Stimulated activated CD4-positive, alpha-beta T cell treated with anti-CD3 and anti-CD28 coated beads, Interleukin-15, amount 100 ng/mL, for 48 hours (primary cell): ENCODE measurements at places on chromosomes 6 and 20.

- DNase-seq, result no peak
Observed at GRCh38 chr6:25550631-25551030, 101.4 kb upstream of the SCGN start.

DNA sequence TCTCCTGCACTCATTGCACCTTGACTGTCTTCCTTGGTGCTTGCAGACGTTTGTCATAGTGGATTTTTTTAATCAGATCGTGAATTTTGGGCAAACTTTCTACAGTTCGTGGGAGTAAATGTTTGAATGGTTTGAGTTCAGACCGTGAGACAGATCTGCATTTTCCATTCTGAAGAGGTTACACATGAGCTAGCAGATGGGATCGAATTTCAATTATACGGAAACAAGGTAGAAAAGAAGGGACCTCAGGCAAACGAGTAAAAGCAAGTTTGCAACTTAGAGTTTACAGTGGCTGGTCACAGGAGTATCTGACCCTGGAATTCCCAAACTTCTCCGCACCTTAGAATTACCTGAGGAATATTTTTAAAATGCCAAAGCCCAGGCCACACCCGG lies 17.2 kb upstream of the NCR2 start:
- DNase-seq, result no peak

GRCh38 chr6:125926711-125927110 lies 29.9 kb upstream of the HINT3 start:
- DNase-seq, result no peak

DNA sequence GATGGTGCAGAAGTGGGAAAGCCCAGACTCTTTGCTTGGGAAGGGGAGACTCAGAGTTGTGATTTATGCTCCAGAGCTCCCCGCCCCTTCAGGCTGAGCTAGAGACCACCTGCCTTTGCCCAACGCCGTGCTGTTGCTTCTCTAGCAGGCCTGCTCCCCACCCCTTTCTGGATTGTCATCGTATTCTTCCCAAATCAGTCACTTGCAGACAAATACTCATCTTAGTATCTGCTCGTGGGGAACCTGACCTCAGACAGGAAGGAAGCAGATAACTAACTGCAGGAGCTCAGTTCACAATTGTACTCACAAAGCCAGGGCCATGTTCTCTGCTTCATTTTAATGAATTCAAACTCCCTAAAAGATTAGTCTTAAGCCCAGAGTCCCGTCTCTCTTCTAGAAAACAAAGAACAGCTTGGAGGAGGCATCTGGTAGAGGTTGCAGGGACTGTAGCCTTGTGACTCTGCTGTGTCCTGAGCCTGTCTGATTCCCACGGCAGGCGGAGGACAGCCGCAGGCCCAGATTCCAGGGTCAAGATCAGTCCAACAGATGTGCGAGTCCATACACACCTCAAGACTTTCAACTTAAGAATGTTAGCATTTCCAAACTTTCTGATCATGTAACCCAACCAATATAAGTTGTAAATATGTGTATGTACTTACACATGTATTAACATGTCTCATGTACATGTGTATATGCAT lies 57.2 kb upstream of the GGTLC1 start:
- no peak for DNase-seq

DNA sequence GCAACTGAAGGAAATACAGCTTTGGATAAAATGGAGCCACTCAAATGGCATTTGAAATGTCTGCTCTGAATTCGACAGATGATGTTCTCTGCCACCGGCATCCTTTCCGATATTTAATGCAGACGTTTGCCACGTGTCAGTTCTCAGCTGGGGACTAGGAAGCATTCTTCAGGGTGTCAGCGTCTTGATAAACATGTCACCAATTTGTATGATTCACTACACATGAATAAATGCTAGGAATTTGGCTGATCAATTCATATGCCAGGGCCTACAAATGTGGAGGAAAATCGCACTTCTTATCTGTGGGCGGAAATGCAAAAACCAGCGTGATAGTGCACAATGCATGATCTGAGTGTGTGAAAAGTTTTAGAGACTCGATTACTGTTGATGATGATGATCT lies 169.5 kb downstream of the SLC24A3 start:
- no peak for DNase-seq

- DNase-seq, result no peak
Observed at GRCh38 chr20:41178495-41178894, 41.2 kb downstream of the PLCG1 start.

- DNase-seq, result no peak
Observed at GRCh38 chr6:19972221-19972620, 135.1 kb downstream of the ID4 start.

DNA sequence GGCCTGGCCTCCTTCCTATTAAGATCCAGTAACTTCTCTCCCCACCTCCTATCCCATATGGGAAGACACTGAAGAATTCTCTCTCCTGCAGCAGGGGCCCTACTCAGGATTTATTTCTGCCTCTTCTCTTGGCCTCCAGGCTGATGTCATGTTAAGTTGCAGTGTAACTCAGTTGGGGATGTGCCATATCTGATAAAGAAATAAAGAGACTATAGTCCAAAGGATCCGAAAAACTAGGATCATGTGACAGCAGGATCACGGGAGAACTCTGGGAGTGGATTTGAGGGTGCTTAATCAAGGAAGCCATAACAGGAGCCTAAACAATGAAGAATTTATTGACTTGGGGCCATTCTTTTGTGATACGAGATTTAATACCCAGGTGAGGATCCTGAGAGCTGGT lies 38.5 kb upstream of the TGM6 start:
- no peak for DNase-seq

- DNase-seq, result peak; percentile 58
Observed at GRCh38 chr6:111843347-111844147, 29.7 kb downstream of the FYN start.

GRCh38 chr6:146028252-146028795 lies 538 bp upstream of the GRM1 start:
- no peak for DNase-seq

DNA sequence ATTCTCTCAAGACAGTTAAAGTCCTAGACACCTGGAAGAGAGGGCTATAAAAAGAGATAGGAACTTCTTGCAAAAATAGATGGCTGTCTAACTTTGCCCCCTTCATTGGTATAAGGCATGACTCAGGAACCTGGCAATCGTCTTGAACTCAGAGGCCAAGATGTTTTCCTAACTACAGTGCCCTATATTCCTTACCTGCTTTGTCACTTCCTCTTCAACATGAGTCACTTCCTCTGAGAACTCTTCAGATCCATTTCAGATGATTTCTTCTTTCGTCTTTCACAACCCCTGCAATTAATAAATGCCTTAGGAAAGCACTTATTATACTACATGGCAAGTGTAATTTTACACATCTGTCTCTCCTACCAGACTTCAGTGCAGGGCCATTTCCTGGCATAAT lies 83.5 kb downstream of the HAO1 start:
- no peak for DNase-seq

DNA sequence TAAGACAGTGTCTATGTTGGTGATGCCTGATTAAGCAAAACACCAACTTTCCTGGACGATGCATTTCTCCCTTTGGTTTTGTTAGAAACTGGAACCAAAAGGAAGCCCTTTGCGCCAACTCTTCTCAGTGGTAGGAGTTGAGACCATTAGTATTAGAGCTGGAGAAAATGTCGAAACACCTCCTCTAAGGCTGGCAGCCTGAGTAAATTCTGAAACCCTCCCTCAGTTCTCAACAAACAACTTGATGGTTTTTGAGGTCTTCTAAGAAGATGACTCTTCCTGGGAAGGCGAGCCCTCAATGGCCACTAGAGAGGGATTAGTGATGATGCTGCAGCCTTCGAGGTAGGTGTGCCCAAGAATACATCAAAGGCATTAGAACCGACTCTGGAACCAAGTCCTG lies 78.4 kb upstream of the CCN6 start:
- DNase-seq, result no peak

- DNase-seq, result no peak
Observed at GRCh38 chr6:133198725-133199124, 42.4 kb upstream of the EYA4 start.

DNA sequence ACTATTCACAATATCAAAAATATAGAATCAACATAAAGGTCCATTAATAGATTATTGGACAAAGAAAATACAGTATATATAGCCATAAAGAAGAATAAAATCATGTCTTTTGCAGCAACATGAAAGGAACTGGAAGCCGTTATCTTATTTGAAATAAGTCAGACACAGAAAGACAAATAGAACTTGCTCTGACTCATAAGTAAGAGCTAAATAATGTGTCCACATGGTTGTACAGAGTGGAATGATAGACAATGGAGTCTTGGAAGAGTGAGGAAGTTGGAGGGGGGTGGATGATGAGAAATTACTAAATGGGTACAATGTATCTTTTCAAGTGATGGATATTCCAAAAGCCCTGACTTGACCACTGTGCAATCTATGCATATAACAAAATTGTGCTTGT lies 613.5 kb downstream of the PHF3 start:
- DNase-seq, result no peak

GRCh38 chr20:5834436-5835005 lies 84.3 kb downstream of the SHLD1 start:
- DNase-seq, result no peak

GRCh38 chr20:3521852-3522740 lies 51.3 kb downstream of the ATRN start:
- DNase-seq, result no peak

DNA sequence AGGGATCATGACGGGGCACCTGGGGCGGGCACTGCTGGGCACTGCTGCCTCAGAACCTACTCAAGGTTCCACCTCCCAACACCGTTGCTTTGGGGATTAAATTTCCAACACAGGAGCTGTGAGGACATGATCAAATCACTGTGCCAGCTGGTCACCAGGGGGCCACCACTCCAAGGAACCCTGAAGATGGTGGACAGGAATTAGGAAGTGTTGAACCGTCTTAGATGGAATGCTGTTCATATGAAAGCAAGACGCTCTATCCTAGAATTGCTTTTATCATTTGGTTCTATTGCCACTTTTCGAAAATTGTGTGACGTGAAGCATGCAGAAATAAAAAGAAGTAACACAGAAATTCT lies 140.3 kb downstream of the DLL1 start:
- no peak for DNase-seq

GRCh38 chr20:38302786-38303185 lies 1.2 kb upstream of the BPI start:
- no peak for DNase-seq

DNA sequence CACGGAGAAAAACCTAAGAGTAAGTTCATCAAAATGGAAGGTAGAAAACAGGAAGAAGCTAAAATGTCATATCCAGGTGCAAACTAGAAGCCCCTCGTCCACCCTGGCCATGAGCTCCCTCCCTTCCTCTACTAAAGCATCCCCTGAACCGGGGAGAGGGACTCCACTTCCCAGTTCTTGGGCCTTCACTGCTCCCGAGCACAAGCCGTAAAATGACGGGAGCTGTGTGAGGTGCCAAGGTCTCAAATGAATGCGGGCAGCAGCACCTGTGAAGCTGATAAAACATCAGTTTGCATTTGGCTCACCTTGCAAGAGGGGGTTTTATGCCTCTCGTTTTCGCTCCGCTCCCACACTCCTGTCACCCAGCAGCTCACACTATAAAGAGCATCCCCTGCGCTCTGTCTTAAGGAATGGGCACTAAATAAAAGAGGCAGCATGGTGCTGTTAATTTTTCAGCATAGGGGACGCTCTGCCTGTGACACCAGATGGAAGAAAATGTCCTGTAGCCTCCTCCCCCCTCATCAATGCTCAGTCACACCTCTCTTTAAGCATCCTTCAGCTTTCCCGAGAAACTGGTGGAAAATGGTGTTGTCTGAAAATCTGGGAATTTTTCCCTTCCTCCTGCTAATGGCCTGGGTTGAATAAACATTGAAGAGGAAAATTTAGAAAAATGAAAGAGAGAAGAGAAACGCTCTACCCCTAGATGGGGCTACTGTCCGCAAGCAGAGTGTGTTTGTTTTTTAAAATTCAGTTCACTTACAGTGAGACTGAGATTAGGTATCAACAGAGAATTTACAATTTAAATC lies 563.0 kb upstream of the AGPAT4 start:
- no peak for DNase-seq
